ENCODE measurements at places on chromosomes 3 and 15.

- no peak for DNase-seq
Measured at GRCh38 chr15:101045835-101046691, 126.9 kb downstream of the LRRK1 start.

DNA sequence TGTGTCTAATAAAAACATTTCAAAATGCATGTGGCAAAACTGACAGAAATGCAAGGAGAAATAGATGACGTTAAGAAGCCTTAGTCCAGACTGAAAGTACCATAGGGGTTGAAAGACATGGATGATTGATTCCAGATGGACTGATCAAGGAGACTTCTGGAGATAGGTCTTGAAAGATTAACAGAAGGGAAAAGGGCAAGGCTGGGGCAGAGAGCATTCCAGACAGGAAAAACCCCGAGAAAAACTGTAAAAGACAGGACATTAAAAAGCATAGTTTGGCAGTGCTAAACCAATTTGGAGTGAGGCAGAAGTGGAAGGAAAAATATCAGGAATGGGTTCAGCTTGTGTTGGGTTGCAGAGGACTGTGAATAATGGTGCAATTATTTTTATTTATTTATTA is 375.2 kb upstream of the SGO1 start:
- no peak for DNase-seq

DNA sequence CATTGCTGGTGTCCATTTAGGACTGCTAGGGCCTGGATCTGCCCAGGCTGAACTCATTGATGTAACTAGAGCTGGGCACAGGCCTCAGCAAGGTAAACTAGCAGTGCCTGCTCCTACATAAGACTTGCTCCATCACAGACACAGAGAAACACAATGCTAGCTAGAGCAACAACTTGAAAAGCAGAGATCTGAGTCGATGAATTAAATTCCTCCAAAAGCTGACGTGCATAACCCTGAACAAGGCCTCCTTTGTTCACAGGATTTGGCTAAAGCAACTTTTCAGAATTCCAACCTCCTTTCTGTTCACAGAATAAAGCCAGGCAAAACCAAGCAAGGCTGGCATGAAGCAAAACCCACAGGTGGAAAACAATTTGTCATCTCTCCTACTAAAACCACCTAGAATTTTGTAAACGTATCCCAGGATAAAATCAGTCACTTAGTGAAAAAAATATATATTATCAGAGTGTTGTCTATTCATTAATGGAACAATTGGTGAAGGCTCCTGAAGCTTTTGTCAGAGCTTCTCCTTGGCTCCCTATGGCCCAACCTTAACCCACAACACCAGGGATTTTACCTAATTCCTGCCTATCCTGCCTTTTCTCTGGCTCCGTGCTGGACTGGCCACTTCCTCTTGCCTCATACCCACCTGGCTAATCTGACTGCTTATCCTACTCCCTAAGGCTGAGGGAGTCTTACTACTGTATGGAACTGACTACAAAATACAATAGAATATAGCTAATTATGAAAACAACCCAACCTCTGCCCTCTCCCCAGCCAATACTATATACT is 39.9 kb downstream of the PLCH1 start:
- DNase-seq, result no peak

- DNase-seq, result no peak
Measured at GRCh38 chr3:9062570-9062969, 99.3 kb upstream of the RAD18 start.

DNA sequence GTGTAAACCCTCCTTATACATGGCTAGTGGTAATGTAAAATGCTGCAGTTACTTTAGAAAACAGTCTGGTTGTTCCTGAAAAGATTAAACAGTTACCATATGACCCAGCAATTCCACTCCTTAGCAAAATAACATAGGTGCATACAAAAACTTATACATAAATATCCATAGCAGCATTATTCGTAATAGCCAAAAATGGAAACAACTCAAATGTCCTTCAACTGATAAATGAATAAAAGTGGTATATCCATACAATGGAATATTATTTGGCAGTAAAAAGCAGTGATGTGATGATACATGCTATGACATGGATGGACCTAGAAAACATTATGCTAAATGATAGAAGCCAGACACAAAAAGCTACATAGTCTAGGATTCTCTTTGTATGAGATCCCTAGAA is 31.6 kb upstream of the SIN3A start:
- DNase-seq, result no peak

- no peak for DNase-seq
Measured at GRCh38 chr3:40116478-40117177, 192.9 kb upstream of the EIF1B start.

- DNase-seq, result no peak
Measured at GRCh38 chr3:69691860-69692259, 47.4 kb upstream of the MITF start.

DNA sequence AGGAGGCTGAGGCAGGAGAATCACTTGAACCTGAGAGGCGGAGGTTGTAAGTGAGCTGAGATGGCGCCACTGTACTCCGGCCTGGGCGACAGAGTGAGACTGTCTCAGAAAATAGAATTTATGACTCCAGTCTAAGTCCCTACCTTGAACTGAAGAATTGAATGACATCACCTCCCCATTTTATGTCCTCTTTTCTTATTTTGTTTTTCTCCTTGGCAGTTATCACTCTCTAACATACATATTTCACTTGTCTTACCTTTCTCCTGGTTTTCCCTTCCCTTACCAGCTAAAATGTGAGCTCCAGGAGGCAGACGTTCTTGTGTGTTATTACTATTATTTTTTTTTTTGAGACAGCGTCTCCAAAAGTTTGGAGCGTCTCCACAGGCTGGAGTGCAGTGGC is 7.6 kb downstream of the TATDN2 start:
- DNase-seq, result no peak

DNA sequence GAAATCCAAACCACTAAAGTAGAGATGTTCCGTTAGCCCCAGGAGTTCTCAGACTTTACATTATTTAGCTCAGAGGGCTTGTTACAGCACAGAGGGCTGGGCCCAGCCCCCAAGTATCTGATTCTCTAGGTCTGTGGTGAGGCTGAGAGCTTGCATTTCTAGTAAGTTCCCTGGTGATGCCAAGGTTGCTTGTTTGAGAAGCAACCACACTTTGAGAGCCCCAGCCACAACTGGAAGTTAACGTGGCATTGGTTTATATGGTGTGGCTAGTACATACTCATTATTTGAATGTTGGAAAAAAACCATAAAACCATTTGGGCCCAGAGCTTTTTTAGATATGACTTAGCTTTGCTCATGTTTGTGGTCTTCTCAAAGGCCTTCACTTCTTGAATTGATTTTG is 35.9 kb downstream of the PRR23E start:
- DNase-seq, result no peak

GRCh38 chr3:56536735-56537134 is 20.2 kb upstream of the CCDC66 start:
- no peak for DNase-seq

GRCh38 chr3:18645619-18646018 is 220.5 kb upstream of the SATB1 start:
- no peak for DNase-seq

DNA sequence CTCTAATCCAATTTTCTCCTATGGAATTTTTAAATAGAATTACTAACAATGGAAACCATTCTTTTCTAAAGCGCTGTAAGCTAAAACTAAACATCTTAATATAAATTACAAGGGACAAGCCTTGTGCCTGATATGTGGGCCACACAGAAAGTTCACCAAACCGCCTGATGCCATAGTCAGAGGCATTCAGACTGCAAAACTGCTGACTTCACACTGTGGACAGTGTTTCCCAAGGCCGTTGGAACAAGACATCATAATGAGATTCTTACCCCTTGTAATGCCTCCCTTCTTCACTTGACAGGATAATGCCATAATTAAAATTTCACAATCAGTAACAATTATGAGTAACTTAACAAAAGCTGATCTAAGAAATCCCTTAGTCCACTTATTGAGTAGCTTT is 14.9 kb downstream of the SH3GL3 start:
- no peak for DNase-seq

DNA sequence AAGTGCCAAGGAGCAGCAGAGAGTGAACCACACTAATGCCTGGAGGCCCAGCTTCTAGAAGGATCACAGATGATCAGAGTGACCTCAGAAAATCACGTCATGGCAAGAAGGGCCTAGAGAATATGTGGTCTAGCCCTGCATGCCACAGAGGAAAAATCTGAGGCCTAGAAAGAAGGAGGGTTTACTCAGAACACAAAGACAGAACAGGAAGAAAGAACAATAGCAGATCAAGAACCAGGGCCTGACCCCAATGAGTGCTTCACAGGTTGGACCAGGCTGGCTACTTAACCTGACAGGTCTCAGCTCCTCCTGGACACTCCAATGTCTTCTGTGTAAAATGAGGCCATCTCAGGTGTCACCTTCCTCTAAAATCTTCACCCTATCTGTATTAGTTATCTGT is 14.2 kb downstream of the RAB6B start:
- DNase-seq, result no peak

GRCh38 chr15:77180757-77181156 is 109.8 kb upstream of the TSPAN3 start:
- DNase-seq, result no peak

DNA sequence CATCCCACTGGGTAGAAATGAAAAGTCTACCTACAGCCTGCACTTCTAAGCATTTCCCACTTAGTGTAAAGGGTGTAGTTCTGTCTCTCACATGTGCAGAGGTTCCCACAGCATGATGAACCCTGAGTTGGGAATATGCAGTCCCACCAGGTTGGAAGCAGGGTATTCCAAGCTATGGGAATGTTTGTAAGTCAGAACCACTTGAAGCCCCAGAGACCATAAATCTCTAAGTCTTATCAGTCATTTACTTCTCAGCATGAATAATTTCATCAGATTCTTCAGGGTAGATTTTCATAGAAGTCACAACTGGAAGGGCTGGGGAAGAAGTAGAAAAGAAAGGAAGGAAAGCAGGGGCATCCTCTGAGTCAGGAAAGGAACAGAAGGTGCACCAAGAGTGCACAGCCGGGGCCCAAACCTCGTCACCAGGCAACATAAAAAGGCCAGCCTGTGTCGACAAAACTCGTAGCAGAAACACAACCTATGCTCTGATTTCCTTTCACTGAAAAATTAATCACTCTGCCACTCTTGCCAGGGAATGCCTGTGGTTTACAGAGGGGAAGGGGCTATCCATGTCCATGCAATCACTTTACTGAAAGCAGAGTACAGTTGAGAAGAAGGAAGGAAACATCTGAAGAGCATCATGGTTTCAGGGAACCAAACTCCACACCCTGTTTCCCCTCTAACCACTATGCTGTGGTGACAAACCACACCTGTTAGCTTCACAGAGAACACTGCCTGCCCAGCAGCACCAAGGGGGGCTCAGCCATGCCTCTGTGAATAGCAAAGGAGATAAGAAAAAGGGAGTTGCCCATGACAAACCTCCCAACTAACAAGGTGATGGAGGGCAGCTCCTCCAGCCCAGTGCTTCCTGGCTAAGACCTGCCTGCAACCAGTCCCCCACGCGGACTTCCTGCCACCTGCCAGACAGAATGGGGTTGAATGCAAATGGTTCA is 40.5 kb downstream of the SH3BP5 start:
- DNase-seq, result no peak

DNA sequence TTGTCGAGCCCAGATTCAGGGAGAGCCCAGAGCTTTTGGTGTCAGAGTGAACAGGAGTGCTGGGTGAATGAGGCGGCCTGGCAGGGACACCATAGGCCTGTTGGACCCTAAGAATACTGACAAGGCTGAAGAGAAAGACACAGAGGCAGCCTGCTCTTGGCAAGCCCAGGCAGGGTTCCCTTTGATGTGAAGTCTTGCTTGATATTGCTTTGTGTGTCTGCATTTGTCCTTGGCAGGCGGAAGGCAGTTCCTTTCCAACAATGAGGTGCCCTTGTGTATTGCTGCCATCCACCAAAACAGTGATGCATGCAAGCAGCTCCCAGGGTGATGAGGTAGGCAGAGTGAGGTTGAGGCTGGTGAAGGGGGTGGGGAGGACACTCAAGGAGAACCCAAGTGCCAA is 152.7 kb upstream of the TSC22D2 start:
- DNase-seq, result no peak

DNA sequence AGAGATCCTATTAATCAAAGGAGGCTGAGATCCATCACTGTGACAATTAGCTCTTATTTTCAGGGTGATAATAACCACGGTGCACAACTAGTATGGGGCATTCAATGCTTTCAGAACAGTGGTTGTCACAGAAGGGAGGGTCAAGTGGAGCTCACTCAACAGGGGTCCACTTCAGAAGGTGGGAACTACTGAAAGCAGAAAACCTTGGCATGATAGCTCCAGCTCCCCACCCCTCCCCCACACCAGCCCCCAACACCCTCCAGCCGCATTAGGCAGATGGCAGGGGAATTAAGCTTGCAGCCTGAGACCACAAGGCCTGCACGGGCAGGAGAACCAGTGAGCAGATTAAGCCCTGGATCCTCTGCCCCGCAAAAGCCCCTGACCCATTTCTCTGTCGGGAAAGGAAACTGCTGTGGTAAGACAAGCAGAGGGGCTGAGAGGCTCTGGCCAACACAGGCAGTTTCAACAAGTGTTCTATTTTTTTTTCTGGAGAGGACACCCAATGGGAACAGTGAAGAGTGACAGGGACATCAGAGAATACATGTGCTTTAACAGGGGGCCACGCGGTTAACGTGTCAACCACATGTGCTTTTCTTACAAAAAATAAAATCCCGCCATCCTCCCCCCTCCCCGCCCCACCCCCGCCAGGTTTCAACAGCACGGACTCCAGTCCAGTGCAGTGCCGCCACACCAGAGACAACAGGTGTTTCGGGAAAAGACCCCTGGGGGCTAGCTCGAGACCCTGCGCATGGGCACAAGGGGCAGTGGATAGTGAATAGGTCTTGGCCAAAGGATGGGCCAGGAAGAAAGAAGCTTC is 997 bp downstream of the FYCO1 start:
- DNase-seq, result no peak

GRCh38 chr3:139121513-139122220 is 77.0 kb upstream of the PRR23C start:
- DNase-seq, result no peak

DNA sequence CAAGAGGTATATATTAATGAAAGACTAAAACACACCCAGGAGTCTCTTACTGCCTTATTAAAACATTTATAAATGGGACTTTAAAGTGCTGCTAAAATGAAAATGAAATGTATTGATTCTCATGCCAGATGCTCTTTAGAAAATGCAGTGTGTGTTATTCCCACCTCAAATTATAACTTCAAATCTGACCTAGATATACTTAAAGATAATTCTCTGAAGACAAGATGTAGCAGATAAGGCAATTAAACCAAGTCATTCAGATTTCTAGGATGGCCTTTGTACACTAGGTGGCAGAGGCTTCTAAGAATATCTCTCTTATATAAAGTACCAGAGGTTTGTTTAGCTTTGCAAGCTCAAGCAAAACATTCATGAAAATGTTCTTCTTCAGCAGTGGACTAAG is 26.9 kb upstream of the GOLGA8B start:
- no peak for DNase-seq

Measured in stimulated activated CD8-positive, alpha-beta memory T cell treated with anti-CD3 and anti-CD28 coated beads, Interleukin-7, amount 100 ng/mL, for 24 hours (primary cell).